ENCODE measurements at places on chromosomes 1 and 21.

- no peak for DNase-seq
Observed at GRCh38 chr1:92848201-92848600, 16.4 kb downstream of the RPL5 start.

DNA sequence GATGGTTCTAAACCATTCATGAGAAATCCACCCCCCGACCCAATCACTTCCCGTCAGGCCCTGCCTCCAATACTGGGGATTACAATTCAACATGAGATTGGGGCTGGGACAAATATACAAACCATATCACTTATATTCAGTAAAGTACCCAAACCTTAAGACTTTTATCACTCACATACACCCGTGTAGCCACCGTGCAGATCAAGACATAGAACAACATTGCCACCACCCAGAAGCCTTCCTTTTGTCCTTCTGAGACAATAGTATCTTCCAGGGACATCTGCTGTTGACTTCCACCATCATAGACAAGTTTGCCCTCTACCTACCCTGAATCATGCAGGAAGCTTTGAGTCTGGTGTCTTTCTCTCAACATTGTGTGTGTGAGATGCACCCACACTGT is 37.5 kb downstream of the CLIC6 start:
- no peak for DNase-seq

DNA sequence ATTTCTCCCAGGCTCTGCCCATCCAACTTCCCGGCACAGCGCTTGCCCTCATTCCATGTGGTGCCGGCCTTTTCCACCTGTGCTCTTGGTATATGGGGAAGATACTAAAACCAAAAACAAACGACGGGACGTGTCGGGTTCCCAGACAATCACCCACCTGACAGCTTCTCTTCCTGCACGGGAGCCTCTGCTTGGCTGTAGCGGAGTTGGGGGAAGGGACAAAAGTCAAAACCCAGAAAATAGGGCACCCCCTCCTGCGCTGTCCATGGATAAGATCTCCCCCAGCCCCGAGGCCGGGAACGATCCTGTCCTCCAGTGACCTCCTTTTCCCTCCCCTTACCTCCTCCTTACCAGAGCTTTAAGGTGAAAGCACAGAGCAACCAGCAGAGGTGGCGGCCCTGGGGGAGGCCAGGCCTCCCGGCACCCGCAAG is 640 bp downstream of the JTB start:
- no peak for DNase-seq

GRCh38 chr1:210490781-210491180 is 162.1 kb downstream of the HHAT start:
- DNase-seq, result no peak

GRCh38 chr1:145845144-145845513 is 301 bp upstream of the NUDT17 start:
- no peak for DNase-seq

GRCh38 chr21:30014886-30015285 is 75.1 kb upstream of the GRIK1 start:
- no peak for DNase-seq

DNA sequence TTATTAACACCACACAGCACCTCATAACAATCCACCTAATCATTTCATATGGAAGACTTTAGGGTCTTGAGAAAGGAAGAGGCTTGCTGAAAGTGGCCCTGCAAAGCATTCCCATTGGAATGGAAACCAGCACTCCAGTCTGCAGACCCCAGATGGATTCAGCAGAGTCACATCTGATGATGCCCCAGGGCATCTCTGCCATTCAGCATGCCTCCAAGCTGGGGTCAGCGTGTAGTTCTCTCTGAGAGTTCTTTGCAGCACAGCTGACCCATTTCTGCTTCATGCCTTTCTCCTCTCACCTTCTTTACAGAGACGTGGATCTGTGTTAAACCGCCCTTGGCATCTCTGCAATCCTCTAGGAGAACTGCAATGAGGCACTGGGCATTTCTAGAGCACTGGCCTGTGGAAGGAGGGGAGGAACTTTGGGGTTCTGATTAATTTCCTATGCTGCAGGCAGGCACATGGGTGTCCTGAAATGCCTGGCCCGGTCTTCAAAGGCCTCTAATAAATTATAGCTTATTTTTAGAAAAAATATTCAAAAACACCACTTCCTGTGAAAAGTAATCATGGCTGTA is 2.6 kb upstream of the LUZP1 start:
- DNase-seq, result no peak

DNA sequence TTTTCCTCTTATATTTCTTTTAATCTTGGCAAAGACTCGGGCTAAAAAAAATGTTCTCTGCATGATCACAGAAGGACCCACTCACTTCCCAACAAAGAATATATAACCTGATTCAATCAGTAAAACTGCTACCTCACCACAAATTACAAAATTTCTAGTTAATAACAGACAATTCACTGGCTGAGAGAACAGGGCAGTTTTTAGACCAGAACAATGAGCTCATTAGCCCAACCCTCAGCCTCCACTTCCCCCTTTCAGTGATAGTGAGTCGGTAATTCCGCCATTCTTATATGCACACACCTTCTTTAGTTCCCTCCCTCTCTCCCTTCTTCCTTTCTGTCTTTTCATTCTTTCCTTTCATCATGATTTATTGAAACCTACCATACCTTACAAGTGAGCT is 8.9 kb downstream of the SIPA1L2 start:
- DNase-seq, result no peak

- peak; percentile 84 for DNase-seq
Observed at GRCh38 chr1:65495137-65495536, 74.7 kb downstream of the LEPR start.

DNA sequence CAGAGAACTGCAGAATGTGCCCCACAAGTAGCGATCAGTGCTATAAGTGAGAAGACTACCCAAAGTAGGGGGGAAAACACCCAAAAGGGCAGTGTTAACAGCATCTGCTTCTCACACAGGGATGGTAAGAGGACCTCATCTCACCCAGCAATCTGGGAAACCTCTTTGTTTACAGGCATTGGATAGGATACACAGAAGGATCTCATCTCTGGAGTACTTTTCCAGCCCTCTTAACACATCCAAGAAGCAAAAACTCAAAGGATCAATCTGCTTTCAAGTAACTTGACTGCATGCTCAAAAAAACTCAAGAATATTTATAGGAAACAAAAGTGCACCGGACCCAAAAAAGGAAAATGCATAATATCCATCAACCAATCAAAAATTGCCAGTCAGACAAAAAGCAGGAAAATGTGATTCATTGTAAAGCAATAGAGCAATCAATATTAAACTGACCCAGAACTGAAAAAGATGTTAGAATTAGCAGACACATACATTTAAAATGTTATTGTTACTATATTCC is 311.0 kb upstream of the CXADR start:
- no peak for DNase-seq

GRCh38 chr1:45608175-45609156 is 15.4 kb downstream of the CCDC17 start:
- no peak for DNase-seq

- peak; percentile 58 for DNase-seq
Observed at GRCh38 chr1:234628089-234628488, 18.1 kb upstream of the IRF2BP2 start.
